ENCODE measurements at places on chromosomes 1 and 21.

DNA sequence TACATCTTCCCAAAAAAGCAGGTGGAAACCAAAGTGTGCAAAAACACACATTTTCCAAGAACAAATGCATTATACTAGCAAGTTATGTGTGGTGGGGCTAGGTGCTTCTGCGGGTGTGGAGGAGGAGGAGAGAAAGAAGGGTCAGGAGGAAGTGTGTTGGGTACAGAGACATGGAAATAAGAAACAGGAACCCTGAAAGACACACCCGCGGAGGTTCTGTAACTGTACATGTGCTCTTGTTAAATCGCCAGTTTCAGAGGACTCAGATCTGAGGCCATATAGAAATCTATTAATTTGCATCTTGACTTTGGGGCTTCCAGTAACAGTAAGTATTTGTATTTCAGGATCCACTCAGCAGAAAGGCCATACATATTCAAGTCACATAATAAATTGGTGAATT is 30.9 kb downstream of the ERG start:
- DNase-seq = no peak

DNA sequence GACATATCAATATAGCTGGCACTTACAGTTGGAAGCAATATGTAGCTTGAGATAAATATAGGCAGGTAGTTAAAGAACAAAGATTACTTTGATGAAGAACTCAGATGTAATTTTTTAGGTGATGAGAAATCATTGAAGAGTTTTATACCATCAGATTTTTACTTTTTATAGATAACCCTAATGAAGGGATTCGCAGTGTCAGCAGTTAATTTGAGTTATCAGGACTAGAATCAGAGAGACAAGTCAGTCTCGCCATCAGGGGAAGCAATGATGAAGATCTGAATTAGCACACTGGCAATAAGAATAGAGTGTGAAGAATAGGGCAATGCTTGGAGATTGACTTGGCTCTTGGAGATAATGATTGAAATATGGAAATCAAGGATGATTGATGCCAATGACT is 342.5 kb downstream of the PDE4B start:
- no peak for DNase-seq

DNA sequence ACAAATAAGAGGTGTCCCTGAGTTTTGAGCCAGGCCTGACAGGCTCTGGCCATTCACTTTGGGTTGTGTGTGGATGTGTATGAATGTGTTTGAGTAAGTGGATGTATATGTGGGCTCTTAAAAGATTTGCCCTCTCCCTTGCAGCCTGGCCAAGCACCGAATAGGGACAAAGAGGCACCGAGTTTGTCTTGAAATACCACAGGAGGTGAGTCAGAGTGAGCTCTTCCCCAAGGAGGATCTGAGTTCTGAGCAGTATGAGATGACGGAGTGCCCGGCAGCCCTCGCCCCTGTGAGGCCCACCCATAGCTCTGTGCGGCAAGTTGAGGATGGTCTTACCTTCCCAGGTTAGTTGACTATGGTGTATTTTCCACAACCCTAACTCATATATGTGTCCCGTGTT is 19.0 kb downstream of the KDM4A start:
- peak; percentile 72 for DNase-seq

GRCh38 chr1:228030451-228031201 is 23.8 kb downstream of the WNT3A start:
- DNase-seq = no peak

DNA sequence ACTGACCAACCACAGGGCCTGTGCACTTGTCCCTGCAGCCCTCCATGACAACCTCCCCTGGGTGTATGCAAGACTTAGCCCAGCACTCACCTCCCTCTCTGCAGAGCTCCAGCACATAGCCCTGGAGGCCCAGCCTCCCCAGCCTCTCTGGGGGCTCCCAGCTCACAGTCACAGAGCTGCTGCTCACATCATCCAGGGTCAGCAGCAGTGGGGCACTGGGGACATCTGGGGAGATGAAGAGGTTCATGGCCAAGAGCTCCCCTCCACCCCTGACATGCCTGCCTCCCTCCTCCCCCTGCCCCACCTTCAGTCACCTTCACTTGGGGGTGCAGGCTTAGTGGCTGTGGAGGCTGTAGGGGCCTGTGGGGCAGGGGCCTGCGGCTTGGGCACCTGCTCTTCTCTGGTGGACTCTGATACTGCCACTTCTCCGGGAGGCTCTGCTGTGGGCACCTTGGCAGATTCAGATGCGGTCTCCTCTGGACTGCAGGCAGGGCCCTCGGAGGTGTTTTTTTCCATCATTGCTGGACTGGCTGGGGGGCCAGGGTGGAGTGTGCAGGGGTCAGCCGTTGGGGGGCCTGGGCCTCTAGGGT is at the start of gene MYBPH:
Gene MYBPH (minus strand): TSS at position 590 of the 590 bp plus-strand sequence. CDS start 71 bp downstream, at position 519.
- DNase-seq = no peak

GRCh38 chr21:21204366-21204996 is 206.3 kb downstream of the NCAM2 start:
- no peak for DNase-seq

- DNase-seq = no peak
These were observed 15.7 kb upstream of the PDXK start for GRCh38 chr21:43703035-43703880.

- no peak for DNase-seq
These were observed 18.9 kb downstream of the SPATA46 start for GRCh38 chr1:162357681-162358266.

DNA sequence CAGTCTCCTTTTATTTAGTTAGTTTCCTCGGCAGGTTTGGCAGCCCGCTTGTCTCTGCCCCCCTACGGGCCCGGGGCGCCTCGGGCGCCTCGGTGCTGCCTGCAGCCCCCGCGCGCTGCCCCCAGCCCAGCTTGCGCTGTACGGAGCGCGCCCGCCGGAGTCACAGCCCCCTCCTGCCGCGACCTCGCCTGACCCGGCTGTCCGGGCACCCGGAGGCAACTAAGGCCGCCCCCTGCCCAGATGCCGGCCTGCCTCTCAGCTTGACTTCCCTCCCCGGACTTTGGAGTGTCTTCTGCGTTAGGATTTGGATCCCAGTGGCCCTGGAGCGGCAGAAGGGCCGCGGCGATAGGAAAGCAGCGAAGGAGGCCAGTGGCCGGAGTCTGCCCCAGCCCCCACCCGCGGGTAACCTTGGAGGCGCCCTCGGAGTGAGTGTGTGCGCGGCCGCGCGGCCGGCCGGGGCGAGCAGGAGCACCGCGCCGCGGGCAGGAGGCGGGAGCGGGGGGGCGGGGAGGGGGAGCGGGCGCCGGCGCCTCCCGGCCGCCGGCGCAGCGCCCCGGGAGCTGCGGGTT is 7.6 kb downstream of the CDKN2C start:
- DNase-seq = peak; percentile 44

GRCh38 chr1:218273762-218274479 is 11.2 kb upstream of the RRP15 start:
- DNase-seq = no peak

DNA sequence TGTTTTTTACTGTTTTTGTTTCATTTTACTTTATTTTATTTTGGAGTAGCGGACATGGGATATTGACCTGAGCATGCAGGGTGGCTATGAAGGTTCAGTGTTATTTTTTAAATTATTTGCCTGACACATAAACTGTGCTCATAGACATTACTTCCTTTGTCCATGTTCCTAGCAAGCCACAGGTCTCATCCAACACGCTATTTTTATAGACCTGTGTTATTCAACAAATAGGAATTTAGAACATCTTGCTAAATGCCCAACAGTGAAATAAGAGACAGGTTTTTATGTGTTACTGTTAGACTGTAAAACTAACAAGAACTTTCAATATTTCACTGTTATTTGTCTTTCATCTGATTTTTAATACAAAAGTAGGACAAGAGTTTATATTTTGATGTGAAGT is 756.4 kb downstream of the KCNT2 start:
- peak; percentile 40 for DNase-seq
